Transverse colon (tissue), 4 donors: ENCODE measurements at places on chromosomes 2 and 18. TPM values are rescaled to one million over a fixed set of nuclear protein-coding genes. Genes with fewer than 3 reads are reported as not detected.

Gene FAM237A
- not detected for total RNA-seq

- no peak for DNase-seq
- H3K36me3 ChIP-seq, result no peaks in the 10 kb centered on the region
- no peak overlapping the region for H3K27ac ChIP-seq
- no peaks in the 10 kb centered on the region for H3K27me3 ChIP-seq
- H3K4me1 ChIP-seq, result no peaks in the 10 kb centered on the region
These were observed 87.7 kb downstream of the PTGR3 start for GRCh38 chr18:75121266-75121665.

- no peaks in the 10 kb centered on the region for H3K27me3 ChIP-seq
- no peak for DNase-seq
- no peak overlapping the region for H3K27ac ChIP-seq
- no peaks in the 10 kb centered on the region for H3K4me1 ChIP-seq
These were observed 105.0 kb upstream of the ITGA4 start for GRCh38 chr2:181352158-181352557.

- H3K36me3 ChIP-seq, result no peaks in the 10 kb centered on the region
- no peak overlapping the region for H3K4me3 ChIP-seq
- H3K4me1 ChIP-seq, result no peaks in the 10 kb centered on the region
These were observed 9.1 kb upstream of the DSG3 start for GRCh38 chr18:31438402-31438801.
